Amniotic stem cell (primary cell): ENCODE measurements at places on chromosomes 6 and 20.

- no peak for DNase-seq
Observed at GRCh38 chr6:90868256-90868655, 281.4 kb upstream of the MAP3K7 start.

DNA sequence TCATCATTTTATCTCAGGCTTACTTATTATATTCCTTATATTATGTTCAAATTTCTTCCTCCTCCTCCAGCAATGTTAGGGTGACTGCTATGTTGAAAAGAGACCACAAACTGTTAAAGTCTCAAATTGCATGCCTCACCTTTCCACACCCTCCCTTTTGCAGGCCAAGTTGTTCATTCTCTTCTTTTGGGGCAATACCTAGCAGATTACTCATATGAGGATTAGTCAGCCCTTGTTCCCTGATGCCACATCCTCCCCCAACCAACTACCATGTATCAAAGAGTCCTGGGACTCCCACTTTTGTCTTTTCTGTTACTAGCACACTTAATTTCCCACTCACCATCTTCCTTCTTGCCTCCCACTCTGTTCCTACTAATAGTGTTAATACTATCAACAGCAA is 434.7 kb downstream of the BCKDHB start:
- DNase-seq: peak; percentile 30

DNA sequence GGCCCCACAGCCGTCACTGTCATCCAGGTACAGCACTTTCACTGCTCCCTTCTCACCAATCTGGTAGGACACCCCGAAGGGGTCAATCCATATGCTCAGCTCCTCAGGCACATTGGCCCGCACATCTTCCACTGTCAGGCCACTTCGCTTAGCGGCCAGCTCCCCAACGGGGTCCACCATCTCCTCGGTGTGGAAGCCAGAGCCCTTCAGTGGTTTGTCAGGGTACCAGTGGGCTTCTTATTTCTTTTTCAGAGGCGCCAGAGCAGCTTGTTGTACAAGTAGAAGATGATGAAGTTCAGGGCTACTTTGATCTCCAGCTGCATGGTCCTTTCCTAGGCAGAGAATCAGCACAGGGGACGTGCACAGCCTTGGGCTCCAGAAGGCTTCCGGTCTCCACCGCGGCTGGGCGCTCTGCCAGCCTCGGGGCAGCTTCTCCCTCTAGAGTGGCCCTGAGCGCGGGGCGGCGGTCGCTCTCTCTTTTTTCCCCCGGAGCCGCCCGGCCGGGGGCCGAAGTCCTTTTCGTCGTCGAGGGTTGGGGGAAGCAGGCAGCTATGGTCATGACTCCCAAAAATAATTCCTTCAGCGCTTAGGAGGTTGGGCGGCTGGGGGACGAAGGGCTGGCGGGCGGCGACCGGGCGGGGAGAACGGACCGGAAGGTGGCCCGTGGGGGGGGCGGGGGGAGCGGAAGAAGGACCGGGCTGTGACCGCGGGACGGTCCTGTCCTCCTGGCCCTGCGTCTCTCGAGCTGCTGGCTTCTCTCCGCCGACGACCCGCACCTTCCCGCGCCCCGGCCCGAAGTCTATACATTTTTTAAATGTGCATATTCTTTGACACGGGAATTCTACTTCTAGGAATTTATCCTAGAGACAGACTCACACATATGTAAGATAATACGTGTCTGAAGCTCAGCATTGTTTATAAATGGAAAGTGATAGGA is 6.5 kb upstream of the ZSCAN9 start:
- peak; percentile 26 for DNase-seq

- no peak for DNase-seq
Observed at GRCh38 chr20:58102261-58102660, 126.2 kb downstream of the ANKRD60 start.

- no peak for DNase-seq
Observed at GRCh38 chr20:5658912-5659345, 91.3 kb upstream of the SHLD1 start.

DNA sequence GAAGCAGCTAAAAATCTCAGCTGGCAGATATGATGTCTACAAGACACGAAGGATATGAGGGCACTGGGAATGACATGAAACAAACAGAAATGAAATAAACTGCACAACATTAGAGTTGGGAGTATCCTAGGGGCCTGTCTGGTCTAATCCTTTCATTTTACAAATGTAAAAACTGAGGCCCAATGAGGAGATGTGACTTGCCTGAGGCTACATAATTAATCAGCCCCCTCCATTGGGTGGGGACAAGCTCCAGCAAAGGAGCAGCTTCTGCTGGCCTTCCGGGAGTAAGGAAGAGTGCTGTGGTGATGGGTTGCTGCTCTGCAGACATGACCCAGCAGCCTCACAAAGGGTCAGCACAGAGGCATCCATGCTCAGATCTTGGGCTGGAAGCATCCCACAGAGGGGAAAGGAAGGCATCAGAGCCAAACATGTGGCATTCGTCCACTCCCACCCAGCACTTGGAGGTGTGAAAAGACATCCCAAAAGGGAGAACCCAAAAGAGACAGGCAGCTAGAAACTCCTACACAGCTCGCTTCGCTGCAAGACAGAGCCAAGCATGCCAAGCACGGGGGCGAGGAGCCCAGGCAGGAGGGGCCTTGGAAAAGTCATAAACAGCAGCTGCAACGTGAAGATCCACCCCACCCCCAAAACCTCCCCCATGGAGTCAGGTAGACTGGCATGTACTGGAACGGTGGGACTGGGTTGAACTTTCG is 183.7 kb downstream of the UNC5CL start:
- no peak for DNase-seq

GRCh38 chr6:133286765-133287164 is 45.6 kb downstream of the EYA4 start:
- DNase-seq: no peak

DNA sequence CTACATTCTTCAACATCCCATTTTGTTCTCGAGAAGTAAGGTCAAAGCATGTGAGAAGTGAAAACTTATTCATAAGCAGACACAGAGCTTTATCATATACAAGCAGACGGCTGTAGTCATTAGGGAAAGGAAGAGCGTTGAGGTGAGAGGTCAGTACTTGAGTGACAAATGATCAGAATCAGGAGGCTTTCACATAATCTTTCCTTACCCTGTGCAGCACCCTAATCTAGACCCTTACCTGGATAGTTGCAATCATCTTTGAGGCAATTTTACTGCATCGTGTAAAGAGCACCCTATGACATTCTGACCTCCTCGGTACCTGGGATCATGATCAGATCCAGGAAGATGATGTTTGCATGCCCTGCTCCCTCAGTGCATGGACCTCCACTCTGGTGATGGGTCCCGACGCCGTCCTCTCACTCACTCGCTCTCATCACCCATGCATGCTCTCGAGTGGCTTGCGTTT is 62.7 kb downstream of the RNF182 start:
- DNase-seq: no peak

DNA sequence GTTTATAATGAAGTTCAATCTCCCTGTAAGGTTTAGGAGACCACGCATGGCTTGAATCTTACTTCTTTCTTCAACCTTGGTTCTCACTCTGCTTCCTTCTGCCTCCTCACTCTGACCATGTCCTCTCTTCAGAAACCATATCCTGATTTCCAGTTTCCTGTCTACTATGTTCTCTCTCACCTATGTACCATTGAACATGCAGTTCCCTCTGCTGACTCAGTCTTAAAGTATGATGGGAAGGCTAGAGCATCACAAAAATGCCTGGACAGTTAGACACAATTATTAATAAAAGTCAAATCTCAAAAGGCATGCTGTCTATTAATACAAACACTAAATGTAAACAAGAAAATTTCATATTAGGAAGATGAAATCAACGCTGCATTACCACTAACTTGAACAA is 151.6 kb downstream of the PRKN start:
- no peak for DNase-seq

DNA sequence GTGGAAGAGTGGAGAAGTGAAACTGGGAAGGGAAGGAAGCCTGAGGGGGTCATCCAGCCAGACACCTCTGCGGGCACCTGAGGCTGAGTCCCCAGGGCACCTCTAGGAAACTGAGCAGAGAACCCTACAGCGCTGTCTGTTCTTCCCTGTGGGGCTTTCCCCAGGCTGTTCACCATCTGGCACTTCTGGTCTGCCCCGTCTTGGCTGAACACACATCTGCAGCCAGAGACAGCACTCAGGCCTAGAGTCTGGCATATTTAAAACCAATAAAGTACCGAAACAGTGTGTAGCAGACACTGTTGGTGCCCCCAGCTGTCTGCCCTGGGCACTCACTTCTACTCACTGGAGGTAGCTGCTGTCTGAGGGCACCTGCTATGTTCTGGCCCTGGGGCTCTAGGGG is 9.4 kb upstream of the ARFGEF2 start:
- DNase-seq: no peak

GRCh38 chr20:55855052-55855451 is 150.3 kb downstream of the CBLN4 start:
- no peak for DNase-seq

GRCh38 chr6:145309842-145310535 is 425.3 kb downstream of the EPM2A start:
- DNase-seq: peak; percentile 29

GRCh38 chr6:24078200-24078599 is 47.8 kb upstream of the NRSN1 start:
- DNase-seq: peak; percentile 1

DNA sequence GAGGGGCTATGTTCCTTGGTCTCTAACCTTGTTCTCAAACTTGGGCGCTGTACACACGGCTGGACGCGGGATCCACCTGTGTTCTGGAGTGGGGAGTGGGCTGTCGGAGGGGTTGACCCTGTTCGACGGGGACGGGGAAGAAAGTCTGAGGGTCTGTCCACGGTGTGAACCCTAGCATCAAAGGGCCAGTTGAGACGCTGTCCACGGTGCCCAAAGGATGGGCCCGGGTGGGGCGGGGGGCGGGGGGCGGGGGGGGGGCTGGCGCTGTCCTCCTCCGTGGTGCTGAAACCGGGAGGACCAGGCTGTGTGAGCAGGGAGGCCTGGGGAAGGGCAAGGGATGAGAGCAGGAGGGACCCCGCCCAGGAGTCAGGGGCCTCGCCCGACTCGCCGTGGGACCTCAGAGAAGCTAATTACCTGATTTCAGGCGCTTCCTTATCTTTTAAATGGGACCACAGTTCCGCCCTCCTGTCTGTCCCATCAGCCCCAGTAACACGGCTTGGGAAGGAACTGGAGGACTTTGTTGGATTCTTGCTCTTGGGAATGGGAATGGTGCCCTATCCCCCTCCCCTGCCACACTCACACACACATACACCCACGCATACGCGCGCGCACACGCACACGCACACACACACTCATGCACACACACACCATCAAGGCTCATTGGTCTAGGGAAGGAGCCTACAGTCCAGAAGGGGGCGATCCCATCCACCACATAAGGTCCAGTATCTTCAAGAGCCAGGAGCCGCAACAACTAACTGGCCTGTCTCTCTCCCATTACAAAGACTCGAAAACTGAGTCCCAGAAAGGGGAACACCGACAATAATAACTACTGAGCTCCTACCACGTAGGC is 1.0 kb upstream of the VSTM2L start:
- no peak for DNase-seq

GRCh38 chr6:41685641-41686380 is 47.5 kb downstream of the MDFI start:
- no peak for DNase-seq

GRCh38 chr6:70669133-70669532 is 1.4 kb downstream of the SMAP1 start:
- no peak for DNase-seq

DNA sequence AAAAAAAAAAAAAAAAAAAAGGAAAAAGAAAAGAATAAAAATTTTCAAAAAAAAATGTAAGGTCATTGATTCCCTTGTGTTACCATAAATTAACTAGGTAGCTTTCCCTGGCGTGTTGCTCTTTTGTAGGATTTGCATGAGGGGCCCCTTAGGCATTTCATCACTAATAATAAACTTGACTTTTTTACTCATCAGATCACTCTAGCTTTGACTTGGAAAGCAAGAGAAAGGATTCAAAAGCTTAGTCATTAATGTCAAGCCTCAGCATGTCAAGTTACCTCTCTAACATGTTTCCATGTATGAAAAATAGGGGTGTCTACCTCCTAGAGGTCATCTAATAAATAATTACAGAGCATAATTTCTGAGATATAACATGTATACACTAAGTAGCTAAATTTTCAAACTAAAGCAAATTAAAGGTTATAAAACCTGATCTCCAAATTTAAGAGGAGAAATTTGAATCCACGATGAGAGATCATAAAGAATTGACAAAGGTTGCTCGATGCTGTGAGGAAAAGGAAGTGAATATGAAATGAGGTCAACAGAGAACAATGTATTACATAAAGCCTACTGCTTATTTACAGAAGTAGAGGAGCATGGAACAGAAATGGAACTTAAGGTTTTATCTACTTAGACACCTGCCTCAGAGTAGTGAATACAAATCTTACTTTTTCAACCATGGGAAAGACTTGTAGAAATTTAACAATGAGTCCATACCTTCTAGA is 86.8 kb downstream of the ARHGAP18 start:
- no peak for DNase-seq

DNA sequence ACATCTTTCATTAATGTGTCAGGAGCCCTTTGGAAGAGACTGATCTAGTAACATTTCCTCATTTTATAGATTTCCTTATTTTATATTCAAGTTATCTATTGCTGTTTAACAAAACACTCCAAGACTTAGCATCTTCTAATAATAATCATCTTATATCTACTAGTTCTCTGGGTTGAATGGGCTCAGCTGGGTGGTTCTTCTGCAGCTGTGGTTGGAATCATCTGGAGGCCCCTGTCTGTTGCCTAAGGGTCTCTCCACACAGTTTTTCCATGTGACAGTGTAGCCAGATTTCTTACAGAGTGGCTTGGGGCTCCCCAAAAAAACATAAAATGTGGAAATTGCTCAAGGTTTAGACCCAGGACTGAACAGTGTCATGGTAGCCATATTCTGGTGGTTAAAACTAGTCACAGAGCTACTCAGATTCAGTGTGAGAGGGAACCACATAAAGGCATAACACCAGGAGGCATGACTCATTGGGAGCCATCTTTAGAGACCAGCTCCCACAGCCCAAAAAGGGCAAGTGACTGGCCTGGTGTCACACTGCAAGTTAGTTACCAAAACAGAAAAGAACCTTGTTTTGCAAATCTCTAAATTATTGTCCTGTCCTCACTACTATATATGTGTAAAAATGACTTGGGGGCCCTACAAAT is 11.5 kb downstream of the SLC2A10 start:
- no peak for DNase-seq

- DNase-seq: no peak
Observed at GRCh38 chr6:149127212-149127611, 190.3 kb upstream of the TAB2 start.
